ENCODE measurements at places on chromosomes 2 and 18.

DNA sequence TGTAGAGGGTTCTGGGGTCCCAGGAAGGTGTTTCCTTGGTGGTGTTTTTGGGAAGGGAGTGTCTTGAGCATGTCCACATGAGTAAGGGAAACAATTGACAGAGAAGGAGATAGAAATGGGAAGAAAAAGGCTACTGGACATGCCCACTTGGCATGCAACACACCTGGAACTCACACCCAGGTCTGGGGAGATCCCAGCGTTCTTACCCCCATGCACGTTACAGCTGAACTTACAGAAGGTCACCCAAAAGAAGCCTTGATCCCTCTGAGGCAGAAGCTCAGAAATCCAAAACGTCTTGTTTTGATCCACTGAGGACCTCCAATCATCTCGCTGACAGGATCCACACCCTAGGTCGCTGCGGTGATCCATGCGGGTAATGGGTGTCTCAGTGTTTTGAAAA lies 142.0 kb downstream of the ZNF516 start:
- H3K27me3 ChIP-seq, result no peaks in the 10 kb centered on the region
- peaks cover 7% of the 10 kb centered on the region for H3K36me3 ChIP-seq
- no peak overlapping the region for H3K27ac ChIP-seq
- H3K4me3 ChIP-seq, result no peak overlapping the region
- H3K4me1 ChIP-seq, result peaks cover 27% of the 10 kb centered on the region
- no peak for DNase-seq

GRCh38 chr2:222283634-222284033 lies 15.2 kb downstream of the PAX3 start:
- H3K36me3 ChIP-seq, result no peaks in the 10 kb centered on the region
- no peaks in the 10 kb centered on the region for H3K4me1 ChIP-seq
- no peak overlapping the region for H3K27ac ChIP-seq
- no peak for DNase-seq
- H3K4me3 ChIP-seq, result no peak overlapping the region

DNA sequence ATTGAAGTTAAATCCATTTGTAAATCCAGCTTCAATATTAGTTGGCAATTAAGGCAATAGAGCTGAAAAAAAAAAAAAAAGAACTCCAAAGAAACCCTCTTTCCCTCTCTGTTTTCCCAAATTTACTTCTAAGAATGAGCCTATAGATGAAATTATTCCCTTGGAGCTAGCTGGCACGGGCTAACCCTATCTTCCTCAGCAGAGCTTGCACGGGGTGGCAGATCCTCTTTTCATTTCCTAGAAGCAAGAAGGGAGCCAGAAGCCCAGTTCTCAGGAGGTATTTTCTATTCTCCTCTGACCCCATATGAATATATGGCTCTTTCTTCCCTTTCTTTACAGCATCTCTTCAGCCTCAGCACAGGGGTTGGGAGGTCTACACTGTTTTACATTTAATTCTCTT lies 426.0 kb downstream of the TGIF1 start:
- no peak overlapping the region for H3K27ac ChIP-seq
- peaks cover 21% of the 10 kb centered on the region for H3K27me3 ChIP-seq
- H3K4me3 ChIP-seq, result no peak overlapping the region
- no peaks in the 10 kb centered on the region for H3K36me3 ChIP-seq

DNA sequence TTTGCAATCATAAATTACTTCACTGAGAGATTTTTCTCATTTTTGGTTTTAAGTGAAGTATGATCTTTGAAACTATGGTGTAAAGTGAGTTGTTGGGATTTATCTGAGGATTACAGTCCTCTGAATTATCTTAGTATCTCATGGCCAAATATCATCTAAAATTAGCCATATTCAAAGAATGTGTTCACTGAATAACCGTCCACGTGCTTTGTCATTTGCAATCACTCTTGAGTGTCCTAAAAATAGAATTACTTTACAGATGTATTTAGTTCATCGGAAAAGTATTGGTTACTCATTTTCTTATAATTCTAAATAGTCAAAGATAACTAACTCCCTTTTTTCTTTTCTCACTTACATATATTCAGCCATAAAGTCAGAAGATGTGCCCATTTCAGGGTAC lies 141.2 kb downstream of the RTN4 start:
- no peaks in the 10 kb centered on the region for H3K36me3 ChIP-seq
- peaks cover 22% of the 10 kb centered on the region for H3K4me1 ChIP-seq
- H3K4me3 ChIP-seq, result no peak overlapping the region

- no peaks in the 10 kb centered on the region for H3K4me1 ChIP-seq
- no peak overlapping the region for H3K4me3 ChIP-seq
- no peaks in the 10 kb centered on the region for H3K27me3 ChIP-seq
- H3K36me3 ChIP-seq, result peaks cover 14% of the 10 kb centered on the region
- no peak for DNase-seq
Measured at GRCh38 chr2:235928751-235929370, 239.3 kb downstream of the GBX2 start.

GRCh38 chr2:17915811-17916518 lies 37.5 kb downstream of the KCNS3 start:
- DNase-seq, result no peak
- H3K4me1 ChIP-seq, result no peaks in the 10 kb centered on the region
- H3K4me3 ChIP-seq, result no peak overlapping the region
- H3K27me3 ChIP-seq, result no peaks in the 10 kb centered on the region

GRCh38 chr2:71796174-71796593 lies 342.8 kb downstream of the DYSF start:
- no peaks in the 10 kb centered on the region for H3K27me3 ChIP-seq
- no peak for DNase-seq
- H3K27ac ChIP-seq, result no peak overlapping the region
- H3K4me3 ChIP-seq, result no peak overlapping the region

- H3K27ac ChIP-seq, result no peak overlapping the region
- H3K27me3 ChIP-seq, result no peaks in the 10 kb centered on the region
- peaks cover 4% of the 10 kb centered on the region for H3K4me1 ChIP-seq
- H3K4me3 ChIP-seq, result no peak overlapping the region
Measured at GRCh38 chr2:191069606-191070005, 55.6 kb upstream of the STAT1 start.

- H3K36me3 ChIP-seq, result no peaks in the 10 kb centered on the region
- DNase-seq, result no peak
- H3K4me1 ChIP-seq, result no peaks in the 10 kb centered on the region
- no peak overlapping the region for H3K27ac ChIP-seq
- no peak overlapping the region for H3K4me3 ChIP-seq
- H3K27me3 ChIP-seq, result peaks cover 30% of the 10 kb centered on the region
Measured at GRCh38 chr2:177812713-177813396, 259.7 kb downstream of the PDE11A start.
